ENCODE measurements at places on chromosomes 12 and 14.

DNA sequence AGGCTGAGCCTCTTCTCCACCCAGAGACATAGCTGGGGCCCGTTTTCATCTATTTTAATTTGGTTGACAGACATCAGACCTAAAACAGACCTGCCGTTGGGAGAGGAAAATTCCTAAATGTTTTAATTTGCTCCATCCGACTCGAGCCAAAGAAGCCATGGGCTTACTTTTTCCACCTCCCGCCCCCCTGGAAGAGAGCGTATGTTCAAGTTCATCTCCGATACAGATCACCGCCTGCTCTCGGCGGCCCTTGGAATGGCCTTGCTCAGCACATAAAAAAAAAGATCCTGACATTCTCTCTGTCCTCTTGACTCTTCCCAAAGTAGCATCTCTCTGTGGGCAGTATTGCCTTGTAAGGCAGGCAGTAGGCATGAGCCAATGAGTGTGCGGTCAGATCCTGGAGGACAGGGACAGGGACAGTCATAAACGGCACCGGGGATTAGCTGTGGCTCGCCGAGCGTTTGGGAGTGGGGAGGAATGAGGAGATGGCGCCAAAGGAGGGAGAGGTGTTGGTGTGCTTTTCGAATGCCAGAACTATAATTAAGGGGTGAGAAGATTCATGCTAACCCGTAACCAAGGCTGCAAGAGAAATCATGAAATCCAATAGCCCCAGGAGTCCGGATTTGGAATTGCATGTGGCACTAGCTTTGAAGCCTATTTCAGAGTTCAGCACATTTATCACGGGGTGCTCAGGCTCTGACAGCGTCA, 47.9 kb upstream of the MEG3 start:
- DNase-seq: no peak

DNA sequence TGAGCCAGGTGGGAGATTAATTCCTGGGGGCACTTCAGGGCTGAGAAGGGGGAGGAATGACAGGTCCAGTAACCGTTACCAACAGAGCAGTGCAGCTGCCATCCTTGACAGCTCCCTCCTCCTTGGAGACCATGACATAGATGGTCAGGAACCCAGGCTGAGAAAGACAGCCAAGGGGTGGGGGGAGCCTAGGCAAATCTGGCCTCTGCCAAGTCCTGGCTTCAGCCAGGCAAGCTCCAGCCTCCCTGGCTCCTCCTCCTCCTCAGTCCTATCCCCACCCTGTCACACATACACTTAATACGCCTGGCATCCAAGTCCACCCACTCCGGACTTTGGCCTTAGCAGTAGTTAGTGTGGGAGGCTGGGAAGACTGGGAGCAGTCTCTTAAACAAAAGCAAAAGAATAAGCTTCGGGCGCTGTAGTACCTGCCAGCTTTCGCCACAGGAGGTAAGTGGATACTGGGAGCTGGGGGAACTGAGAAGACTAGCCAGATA, at the start of gene RDH5:
TSS of gene RDH5 (plus strand) at position 323 of the 494 bp plus-strand sequence. CDS start 792 bp downstream, outside the sequence.
- DNase-seq: no peak

DNA sequence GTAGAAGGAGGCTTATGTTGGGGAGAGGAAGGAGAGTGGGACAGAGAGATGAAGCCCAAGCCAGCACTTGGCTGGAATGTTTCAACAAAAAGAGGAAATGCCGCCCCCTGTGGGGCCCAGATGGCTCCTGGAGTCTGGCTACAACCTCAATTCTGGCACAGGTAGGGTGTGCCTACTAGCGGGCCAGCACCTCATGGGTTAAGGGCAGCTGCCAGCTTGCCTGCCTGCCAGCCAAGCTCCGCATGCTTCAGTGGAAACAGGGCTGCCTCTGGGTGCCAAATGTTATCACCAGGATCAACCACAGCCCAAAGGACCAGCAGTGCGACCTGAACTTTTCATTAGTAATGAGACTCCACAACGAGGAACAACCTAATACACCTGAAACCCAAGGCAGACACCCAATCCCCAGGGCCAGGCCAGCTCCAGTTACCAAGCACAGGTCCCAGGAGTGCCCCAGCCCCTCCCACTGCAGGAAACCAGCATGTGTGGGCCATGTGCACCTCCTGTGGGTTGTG, 11.3 kb downstream of the RAB15 start:
- DNase-seq: no peak

DNA sequence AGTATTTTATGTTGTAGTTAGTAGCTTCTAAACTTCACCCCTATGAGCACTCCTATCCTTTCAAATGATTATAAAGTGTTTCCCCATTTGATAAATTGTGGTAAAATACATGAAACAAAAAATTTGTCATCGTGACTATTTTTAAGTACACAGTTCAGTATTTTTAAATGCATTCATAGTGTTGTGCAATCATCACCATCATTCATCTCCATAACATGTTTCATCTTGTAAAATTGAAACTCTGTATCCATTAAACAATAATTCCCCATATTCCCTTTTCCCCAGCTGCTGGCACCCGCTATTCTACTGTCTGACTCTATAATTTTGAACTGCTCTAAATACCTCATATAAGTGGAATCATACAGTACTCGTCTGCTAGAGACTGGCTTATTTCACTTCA, 52.5 kb downstream of the ATP23 start:
- no peak for DNase-seq

DNA sequence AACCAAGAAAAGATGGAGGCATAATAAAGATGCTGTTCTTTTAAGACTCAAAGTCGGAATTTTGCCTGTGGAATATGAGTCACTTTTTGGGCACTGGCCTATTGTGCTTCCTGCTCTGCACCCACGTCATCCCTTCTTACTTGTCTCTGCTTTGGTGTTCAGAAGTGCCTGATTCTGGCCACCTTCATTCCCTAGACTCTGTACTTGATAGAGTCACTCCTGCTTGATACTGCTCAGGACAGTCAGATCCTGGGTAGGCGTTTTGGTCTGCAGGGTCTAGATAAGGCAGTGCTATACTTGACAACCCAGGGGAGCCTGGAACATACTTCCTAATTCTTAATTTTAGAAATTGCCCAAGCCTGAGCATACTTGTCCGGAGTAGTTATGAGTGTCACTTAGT, 1.9 kb downstream of the LRRK2 start:
- DNase-seq: no peak

DNA sequence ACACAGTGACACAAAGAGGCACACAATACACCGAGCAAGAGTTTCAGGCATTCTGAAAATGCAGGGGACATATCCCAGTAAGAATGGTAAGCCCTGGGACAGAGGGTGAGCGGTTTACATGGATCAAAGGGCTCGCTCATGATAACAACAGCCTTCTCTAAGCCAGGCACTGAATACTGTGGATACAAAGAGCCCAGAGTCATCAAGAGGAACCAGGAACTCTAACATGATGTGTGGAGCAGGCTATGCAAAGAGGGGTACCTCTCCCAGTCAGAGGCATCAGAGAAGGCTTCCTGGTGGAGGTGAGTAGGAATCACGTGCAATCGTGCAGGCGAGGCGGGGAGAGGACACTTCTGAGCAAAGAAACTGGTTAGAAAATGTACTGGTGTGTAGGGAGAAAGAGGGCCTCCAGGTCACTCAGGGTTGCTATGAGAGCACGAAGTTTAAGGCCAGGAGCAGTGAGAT, 76.9 kb upstream of the EEA1 start:
- DNase-seq: no peak

GRCh38 chr12:91766454-91766853, 379.2 kb downstream of the BTG1 start:
- DNase-seq: no peak

- DNase-seq: no peak
Observed at GRCh38 chr12:41514907-41515306, 326.8 kb downstream of the PDZRN4 start.

GRCh38 chr12:26266881-26267280, 71.5 kb downstream of the SSPN start:
- no peak for DNase-seq

GRCh38 chr12:49942512-49942893, 8.0 kb upstream of the AQP2 start:
- DNase-seq: no peak
